Occipital lobe (tissue), 3 donors: ENCODE measurements at places on chromosomes 1 and 21. TPM values are rescaled to one million over a fixed set of nuclear protein-coding genes. Genes with fewer than 3 reads are reported as not detected.

DNA sequence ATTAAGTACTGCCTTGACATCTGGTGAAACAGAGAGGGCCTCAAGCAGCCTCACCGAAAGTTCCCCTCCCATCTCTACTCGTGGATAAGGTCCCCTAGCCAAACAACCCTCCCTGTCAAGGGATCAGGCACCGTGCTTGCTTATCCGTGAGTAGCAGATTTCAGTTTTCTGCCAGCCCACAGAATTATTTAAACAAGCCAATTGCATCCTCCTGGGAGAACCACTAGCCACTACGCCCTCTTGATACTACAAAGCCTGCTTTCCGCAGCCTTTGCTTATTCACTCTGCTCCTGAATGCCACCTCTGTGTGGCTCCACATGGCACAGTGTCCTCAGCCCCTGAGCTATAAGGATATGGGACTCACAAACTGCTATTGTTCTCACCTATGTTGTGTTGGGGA is 5.9 kb upstream of the TFF2 start:
- DNase-seq, result no peak

DNA sequence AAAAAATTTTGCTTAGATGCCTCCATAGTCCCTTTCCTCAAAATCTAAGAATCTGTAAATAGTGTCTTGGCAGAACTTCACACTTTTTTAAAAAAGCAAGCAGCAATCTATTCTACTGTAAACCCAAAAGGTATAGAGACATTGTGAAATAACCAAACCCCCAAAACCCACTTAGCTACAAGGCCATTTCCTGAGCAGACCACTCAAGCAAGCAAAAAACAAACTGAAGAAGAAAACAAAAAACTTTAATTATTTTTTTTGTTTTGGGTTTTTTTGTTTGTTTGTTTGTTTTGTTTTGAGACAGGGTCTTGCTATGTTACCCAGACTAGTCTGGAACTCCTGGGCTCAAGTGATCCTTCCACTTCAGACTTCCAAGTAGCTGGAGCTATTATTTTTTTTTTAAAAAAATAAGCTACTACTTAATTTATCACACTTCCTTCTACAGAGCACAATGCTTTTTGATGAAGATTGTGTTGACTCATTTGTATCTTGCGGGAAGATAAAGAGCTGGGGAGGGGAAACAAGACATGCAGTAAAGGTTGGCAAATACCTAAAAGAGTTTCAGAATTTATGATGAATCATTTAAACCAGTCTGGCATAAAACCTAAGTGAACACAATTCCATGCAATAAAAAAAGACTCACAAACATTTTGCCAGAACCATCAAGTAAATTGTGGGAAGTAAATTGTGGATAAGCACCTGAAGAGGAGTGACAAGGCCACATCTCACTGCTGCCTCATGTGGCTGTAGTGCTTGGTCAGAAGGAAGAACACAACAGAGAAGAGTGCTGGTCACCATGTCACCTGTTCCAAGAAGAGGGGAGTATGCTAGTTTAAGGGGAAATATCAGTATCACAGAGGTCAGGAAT is 2.7 kb upstream of the PTPN22 start:
- DNase-seq, result no peak

DNA sequence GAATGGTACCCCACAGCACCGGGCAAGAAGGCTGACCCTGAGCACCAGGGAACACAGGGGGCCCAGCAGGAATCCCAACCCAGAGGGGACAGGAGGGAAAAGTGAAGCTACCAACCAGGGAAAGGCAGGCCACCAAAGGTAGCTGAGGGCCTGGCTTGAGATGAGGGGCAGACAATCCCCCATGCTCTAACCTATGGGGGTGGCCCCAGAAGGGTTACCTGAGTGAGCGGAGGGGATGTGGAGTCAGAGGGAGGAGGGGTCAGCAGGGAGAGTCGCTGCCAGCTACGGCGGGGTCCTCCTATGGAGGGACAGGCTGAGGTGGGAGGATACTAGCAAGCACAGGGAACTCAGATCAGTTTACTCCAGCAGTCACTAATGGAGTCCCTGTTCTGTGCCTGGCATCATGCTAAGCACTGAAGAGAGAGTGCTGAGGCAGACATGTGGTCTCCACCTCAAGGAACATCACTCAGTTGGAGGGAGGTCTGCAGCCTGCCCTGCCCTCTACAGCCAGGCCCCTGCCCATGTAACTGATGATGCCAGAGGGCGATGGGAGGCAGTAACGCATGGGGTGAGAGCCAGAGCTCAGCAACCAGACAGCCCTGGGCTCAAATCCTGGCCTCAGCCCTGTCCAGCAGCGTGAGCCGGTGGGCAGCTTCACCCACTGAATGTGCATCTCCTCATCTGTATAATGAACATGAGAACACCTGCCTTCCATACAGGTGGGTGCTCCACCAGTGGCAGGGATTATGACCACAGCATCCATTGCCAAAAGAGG is 21.3 kb downstream of the CYB5RL start:
- no peak for DNase-seq

GRCh38 chr1:66298464-66298863 is 235.5 kb upstream of the SGIP1 start:
- no peak for DNase-seq

DNA sequence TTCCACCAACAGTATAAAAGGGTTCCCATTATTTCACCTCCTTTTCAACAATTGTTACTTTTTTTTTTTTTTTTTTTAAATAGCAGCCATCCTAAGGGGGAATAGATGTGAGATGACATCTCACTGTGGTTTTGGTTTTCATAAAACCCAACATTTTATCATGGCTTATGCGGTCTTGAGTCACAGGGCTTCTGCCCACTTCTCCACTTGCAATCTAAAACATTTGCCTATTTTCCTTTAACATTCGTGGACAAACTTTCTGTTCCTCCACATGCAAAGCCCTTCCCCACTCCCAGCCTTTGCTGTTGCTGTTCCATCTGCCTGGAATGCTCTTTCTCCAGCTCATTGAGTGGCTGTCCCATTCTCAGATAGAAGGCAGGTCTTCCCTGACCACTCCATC is 239.7 kb upstream of the KCNK2 start:
- DNase-seq, result no peak

GRCh38 chr1:61523229-61523628 is 201.7 kb downstream of the TM2D1 start:
- no peak for DNase-seq

GRCh38 chr1:31699341-31699891 is 4.4 kb downstream of the COL16A1 start:
- no peak for DNase-seq

GRCh38 chr1:111213412-111213811 is 13.0 kb upstream of the DENND2D start:
- DNase-seq, result no peak

- DNase-seq, result no peak
Observed at GRCh38 chr1:1398677-1399186, 403 bp downstream of the CCNL2 start.

The SYTL1 gene
- not detected for total RNA-seq

The SPATA6 gene
- 15.8 TPM for total RNA-seq

The TMPRSS3 gene
- not detected for total RNA-seq

The GALNT2 gene
- total RNA-seq, result 32.8 TPM

The TAGLN2 gene
- 28.1 TPM for total RNA-seq
